ENCODE measurements at places on chromosomes 12 and 14.

DNA sequence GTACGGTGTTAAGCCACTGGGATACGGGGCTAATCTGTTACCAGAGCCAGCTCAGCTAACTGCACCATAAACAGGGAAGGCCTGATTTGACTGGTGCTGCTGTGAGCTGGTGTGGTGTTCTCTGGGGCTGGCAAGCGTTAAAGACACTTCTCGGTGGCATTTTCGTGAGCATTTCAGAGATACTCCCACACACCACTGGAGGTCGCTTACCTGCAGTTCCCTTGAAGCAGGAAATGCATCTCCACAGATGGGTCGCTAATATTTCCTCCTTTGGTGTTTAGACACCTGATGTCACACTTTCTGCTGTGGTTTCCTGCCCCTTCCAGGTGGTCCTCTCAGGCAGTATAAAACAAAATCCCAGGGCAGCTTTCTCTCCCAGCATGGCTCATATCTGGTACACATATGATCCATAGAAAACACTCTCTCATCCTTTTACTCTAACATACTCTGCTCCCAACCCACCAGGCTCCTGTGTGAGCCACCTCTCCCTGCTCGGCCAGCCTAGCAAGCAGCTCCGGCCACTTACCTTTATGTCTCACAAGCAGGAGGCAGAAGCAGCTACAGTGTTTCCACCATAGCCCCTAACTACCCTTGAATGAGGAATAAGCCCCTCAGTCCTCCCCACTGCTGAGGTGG is 129.9 kb upstream of the GRIN2B start:
- no peak for DNase-seq

DNA sequence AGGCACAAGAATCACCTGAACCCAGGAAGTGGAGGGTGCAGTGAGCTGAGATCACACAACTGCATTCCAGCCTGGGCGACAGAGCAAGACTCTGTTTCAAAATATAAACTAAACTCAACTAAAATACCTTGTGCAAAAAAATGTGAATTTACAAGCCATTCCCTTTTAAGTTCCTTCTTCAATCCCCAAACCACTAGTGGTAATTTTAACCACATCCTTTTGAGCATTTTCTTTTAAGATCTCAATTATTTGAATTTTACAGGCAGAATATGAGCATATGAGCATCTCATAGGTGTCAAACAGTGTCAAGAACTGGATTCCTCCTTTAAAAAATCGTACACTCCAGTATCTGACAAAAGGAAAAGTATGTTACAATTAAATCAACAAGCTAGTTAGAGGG is 57.0 kb upstream of the NPFF start:
- no peak for DNase-seq

DNA sequence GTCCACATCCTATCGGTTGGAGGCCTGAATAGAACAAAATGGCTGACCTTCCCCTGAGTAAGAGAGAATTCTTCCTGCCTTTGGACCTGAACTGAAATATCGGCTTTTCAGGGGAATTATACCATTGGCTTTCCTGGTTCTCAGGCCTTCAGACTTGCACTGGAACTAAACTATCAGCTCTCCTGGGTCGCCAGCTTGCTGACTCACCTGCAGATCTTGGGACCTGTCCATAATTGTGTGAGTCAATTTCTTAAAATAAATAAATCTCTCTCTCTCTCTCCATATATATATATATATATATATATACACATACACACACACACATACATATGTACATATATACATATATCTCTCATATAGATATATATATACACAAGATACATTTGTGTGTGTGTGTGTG is 41.6 kb downstream of the KCNK10 start:
- no peak for DNase-seq

GRCh38 chr14:59425322-59425935 is 39.8 kb downstream of the GPR135 start:
- no peak for DNase-seq

DNA sequence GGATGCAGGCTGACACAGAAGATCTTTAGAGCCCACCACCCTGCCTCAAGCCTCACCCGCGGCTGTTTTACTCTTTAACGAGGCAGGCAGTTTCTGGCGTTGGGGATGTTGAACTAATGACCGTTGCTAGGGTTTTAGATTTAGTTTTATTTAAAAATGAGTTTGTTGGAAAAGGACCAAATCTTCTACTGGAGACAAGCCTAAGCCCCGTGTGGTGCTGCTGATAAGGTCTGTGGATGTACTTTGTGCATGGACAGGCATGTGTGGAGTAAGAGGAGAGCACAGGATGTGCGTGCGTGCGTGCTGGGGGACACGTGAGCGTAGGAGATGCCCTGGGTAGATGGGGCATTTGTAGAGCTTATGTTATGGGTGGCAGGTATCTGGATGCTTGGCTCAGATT is 5.7 kb downstream of the NTF3 start:
- DNase-seq: no peak

DNA sequence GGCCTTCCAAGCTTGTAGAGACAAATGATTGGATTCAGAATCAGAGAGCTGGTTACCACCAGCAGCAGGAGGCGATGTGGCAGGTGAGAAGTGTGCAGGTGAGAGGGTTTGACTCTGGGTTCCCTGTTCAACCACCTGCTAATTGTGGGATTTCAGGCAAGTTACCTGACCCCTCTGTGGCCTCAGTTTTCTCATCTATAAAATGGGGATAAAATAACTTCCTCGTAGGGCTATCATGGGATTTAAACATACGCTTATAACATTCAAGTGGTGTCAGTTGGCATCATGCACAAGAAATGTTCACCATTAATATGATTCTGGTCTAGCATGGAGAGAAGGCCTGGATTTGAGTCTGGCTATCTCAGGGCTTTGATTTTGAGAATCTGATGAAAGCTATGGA is 143.8 kb upstream of the MYL2 start:
- DNase-seq: no peak

All from K562 (cell line).